ENCODE measurements at places on chromosomes 7 and 10.
A peak's percentile ranks its signal among the peaks of the same experiment; 100 is the strongest.

DNA sequence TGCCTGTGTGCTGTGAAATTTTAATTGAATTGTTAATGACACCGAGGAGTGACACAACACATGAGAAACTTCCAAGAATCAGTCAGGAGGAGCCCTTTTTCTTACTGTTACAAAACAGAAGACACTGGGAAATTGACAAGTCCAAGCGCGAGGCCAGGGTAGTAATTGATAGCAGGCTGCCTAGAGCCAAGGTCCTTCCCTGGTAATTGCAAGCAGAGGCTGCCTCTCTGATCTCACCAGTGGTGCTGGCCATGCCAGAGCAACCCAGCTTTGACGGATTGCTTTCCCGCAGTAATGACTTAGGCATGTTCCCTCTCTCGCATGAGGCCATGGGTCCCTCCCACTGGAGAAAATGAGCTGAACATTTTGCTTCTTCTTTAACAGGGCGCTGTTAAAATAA, 111.5 kb downstream of the LRMDA start:
- no peak for DNase-seq

DNA sequence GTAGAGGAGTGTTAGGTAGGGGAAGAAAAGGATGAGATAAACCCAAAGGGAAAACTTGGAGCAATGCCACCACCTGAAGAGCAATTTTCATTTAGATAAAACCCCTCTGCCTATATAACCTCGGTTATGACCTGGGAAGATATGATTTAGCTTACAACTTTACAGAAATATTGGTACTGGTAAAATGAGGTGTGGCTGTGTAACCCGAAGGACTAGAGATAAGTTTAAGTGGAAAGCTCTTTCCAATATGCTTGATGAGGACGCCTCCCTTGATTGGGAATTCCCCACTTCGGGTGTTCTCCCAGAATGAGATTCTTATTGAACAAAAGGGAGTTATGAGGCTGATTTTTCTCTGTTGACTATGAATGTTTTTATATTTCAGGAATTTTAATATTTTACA, 109.5 kb upstream of the CDK6 start:
- no peak for DNase-seq

DNA sequence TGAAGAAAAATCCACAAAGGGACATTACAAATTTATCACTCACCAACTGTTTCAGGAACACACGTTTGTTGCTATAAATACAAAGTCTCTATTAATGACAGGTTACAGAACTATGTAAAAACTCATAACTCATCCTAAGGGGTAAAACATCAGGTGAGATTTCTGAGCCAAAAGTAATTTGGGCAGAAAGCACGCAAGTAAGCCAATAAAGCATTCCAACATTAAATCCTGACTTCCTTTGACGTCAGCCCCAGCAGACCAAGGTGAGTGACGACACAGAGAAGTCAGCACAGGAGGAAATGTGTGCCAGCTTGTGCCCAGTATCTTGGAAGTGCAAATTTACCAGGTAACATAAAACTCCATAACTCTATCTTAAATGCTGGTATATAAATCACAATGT, 45.7 kb downstream of the IMMP2L start:
- DNase-seq = no peak

- no peak for DNase-seq
Measured at GRCh38 chr7:37825038-37825437, 23.4 kb upstream of the NME8 start.

- DNase-seq = no peak
Measured at GRCh38 chr7:38393874-38394273, 120.4 kb upstream of the TARP start.

GRCh38 chr7:134875867-134876266, 96.4 kb downstream of the CALD1 start:
- DNase-seq = no peak

DNA sequence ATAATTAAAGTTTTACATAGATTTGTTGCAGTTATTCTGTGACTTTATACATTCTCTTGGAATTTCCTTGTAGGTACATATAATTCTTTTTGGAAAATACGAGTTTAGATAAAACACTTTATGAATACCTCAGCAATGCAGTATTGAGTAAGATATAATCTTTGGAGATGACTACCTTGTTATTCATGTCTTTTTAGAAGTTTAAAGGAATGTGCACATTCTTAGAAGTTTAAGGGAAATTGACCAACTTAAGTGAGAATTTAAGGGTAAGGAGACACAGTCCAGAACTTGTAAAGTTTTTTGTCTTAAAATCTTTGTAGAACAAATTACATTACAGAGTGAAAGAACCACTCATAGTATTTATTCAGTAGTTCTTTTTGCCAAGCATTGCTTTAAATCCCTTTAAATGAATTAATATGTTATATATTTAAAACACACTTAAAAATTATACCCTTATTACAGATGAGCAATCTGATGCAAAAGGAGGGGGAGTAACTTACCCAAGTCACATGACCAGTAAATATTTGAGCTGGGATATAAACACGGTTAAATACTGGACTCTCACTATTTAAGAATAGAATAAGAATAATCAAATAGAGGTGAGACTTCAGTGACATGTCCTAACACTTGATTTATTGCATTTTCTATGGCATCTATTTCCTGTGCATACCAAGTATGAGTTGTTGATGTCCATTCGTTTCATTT, 139.5 kb upstream of the FERD3L start:
- no peak for DNase-seq

GRCh38 chr7:125930848-125931247, 1001.2 kb upstream of the POT1 start:
- DNase-seq = no peak

DNA sequence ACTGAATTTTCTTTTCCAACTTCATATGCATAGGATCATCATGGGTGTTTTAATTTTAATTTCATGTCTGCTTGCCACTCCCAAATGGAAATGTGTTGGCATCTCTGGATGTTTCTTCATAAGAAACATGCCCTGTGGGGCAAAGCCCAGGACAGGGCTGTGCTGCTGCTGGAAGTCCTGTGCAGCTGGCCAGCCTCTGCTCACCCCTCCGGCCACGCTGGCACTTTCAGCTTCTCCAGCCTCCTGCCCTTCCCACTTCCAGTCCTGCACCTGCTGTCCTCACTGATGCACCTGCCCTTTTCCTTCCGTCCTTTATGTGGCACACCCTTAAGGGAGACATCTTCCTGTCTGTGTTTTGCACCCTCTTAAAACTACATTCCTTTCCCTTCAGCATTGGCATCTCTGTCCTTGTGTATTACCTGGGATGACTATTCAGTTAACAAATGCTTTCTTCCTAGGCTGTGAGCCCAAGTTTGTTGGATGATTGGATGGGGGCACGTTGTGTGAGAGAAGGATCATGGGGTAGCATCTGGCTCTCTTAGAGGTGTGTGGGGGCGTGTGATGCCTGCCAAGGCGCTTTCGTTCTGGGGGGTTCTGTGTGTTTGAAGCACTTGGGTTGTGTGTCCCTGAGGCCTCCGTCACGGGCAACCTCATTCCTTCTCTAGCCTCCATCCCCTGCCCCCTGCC, 56.8 kb downstream of the TCF7L2 start:
- no peak for DNase-seq

DNA sequence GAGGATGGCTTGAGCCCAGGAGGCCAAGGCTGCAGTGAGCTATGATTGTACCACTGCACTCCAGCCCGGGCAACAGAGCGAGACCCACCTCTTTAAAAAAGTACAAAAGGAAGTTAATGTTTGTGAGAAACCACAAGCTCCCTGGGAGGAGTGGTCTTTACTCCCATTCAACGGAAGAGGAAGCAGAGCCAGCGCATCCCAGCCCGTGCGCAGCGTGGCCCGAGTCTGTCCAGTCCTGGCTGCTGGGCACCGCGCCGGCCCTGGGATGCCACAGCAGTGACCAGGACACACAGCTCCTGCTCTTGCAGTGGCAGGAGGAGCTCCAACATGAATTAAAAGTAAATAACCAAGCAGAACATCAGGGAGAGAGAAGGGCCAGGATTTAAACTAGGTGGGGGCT, 68.4 kb downstream of the ELFN1 start:
- DNase-seq = no peak

DNA sequence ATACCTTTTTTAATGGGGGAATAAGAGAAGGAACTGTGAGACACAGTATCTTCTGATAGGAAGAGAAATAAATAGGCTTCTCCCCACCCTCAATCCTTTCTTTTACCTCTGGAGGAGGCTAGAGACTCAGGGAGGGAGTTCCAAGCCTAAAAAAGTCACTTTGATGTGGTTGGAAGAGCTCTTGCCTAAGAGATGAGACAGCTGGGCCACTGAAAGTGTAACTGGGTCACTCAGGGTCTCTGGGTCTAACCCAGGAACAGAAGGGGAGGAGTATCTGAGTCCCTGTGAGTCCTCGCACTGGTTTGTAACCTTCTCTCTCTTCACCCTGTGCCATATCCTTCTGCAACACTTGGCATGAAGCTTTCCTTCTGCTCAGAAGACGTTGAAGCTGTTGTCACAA, 222.9 kb upstream of the AGK start:
- no peak for DNase-seq

- no peak for DNase-seq
Measured at GRCh38 chr7:38658921-38659320, 27.7 kb upstream of the AMPH start.

DNA sequence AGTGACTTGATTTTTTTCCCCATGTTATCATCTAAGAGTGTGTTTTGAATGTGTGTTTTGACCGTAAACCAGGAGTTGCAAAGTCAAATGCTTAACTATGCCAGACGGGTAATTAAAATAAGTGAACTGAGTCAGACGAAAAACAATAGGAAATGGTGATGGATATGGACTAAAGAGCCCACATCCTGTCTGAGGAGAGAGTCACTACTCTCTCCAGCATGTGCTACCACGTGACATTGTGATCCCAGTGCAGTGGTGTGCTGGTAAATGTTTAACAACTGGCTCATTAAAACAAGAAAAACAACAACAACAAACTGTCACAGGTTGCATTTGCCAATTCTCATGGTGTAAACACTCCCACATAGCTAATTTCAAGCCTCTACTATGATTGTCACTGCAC, 164.3 kb downstream of the SUGCT start:
- DNase-seq = no peak

GRCh38 chr10:49285232-49285631, 13.7 kb upstream of the C10orf71 start:
- no peak for DNase-seq

DNA sequence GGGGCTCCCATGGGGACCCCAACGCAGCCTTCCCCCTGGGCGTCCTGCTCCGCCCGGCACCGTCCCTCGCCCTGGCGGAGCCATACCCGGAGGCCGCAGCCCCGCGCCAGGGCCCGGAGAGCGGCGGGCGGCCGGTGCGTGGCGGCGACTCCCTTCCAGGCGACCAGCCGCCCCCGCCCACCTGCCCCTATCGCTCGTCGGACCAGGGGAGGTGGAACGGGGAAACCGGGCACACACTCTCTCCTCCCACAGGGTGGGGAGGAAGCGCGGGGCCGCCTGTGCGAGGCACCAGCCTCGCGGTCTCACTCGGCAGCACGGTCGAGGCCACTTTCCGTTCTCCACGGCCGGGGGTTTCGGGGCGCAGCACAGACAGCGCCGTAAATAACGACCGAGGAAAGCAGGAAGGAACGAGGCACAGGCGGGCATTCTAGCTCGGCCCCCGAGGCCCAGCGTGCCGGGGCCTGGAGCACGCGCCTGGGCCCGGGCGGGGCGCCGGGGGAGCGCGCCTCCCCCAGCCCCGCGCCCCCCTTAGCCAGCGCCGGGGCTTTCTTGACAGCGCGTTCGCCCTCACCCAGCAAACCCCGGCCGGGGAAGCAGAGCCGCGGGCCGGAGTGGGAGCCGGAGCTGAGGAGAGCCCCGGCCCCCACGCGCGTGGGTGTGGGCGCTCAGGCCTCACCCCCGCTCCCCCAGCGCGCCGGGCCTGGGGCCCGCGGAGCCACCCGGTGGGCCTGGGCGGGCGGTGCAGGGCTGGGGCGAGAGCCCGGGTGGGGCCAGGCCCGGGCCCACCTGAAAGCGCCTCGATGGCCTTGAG, 936 bp downstream of the IGF2BP3 start:
- peak; percentile 35 for DNase-seq

- DNase-seq = no peak
Measured at GRCh38 chr7:136957391-136957790, 88.9 kb downstream of the CHRM2 start.

DNA sequence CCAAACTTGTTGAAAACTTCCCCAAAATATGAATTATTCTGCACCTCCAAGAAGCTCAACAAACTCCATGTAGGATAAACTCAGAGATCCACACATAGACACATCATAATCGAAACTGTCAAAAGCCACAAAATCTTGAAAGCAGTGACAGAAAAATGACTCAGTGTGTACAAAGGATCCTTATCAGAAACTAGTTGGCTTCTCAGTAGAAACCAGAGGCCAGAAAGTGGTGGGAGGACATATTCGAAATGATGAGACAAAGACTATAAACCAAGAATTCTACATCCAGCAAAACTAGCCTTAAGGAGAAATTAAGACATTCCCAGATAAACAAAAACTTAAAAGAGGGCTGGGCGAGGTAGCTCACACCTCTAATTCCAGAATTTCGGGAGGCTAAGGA, 38.5 kb downstream of the MCMBP start:
- no peak for DNase-seq

DNA sequence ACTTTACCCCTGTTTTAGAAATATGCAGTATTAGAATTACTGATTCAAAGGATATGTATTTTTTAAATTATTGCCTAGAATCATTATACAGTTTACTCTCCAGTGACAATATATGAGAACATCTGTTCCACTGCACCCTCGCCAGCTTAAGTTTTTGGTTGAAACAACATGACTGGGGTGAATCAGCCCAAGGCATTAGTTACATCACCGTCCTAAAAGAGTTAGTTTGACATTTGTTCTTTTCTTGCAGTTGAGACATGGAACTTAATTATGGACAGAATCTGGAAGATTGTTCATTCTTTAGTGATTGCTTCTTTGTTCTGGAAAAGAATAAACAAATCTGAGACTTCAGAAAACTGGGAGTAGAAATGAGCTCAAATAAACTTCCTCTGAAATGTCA, 167.3 kb upstream of the DKK1 start:
- DNase-seq = no peak

DNA sequence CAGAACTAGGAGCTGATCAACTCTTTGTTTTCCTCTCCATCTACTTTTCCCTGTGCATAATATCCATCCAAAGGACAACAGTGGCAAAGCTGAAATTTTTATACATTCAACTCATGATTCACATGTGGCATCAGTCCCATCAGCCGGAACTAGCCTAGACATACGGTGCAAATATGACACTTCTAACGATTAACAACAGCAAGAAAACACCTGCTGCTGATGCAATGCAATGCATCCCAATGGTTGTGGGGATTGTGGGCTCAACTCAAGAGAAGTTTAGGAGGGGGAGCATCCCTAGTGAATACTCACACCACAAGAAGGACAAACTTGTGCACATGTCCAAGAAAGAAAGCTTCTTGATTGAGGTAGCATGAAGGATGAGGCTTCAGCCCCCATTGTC, 20.5 kb upstream of the STK17A start:
- DNase-seq = no peak

- no peak for DNase-seq
Measured at GRCh38 chr10:114402871-114403540, 1.3 kb downstream of the AFAP1L2 start.

Measured in activated CD4-positive, alpha-beta T cell treated with anti-CD3 and anti-CD28 coated beads, Interleukin-2, amount 10 ng/mL, durations not matched to agents 7 days and 5 days (primary cell).